Right renal cortex interstitium (tissue), 3 donors: ENCODE measurements at places on chromosomes 6 and 20.

DNA sequence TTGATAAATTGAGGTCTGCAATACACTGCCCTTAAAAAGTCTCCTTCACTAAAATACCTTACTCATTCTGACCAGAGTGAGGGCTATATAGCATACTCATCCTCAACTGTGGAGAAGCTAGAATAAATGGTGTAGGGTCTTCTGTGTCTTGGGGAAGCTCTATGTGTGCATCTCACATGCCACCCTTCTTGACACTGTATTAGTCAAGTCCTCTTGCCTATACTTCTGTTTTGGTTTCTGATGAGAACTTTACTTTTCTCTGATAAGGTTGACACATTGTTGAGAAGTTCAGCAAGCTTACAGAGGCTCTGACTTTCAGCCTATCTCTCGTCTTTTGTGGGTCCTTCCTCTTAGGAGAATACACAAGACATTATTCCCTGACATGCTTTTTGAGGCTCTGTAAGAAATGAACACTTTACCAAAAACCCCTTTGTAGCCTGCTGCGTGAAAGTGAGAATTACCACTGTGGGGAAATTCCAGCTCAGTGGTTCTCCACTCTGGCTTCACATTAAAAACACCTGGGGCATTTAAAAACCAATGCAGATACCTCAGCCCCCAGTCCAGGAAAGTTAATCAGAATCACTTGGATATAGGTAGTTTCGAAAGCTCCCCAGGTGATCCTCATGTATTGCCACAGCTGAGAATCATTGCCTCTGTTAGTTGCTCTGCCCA lies 372.1 kb upstream of the HS3ST5 start:
- no peak for DNase-seq

- DNase-seq, result no peak
These were observed 147.7 kb downstream of the PRL start for GRCh38 chr6:22149096-22149495.

GRCh38 chr20:5041433-5041832 lies 40.1 kb upstream of the SLC23A2 start:
- no peak for DNase-seq

DNA sequence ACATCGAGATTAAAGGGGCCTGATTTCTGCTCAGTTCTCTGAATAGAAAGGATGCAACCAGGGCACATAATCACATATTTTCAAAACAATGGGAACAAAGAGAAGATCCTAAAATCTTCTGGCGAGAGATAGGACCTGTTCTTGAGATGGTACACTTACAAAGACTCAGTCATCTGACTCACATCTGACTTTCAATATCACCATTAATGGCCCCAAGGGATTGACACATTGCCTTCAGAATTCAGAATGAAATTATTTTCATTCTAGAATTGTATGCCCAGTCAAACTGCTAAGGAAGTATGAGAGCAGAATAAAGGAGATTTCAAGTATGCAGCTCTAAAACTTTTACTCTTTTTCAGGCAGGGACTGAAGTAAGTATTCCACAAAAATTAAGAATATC lies 240.7 kb upstream of the POU3F2 start:
- DNase-seq, result no peak

GRCh38 chr6:154156135-154156896 lies 117.3 kb downstream of the OPRM1 start:
- peak; percentile 66 for DNase-seq

DNA sequence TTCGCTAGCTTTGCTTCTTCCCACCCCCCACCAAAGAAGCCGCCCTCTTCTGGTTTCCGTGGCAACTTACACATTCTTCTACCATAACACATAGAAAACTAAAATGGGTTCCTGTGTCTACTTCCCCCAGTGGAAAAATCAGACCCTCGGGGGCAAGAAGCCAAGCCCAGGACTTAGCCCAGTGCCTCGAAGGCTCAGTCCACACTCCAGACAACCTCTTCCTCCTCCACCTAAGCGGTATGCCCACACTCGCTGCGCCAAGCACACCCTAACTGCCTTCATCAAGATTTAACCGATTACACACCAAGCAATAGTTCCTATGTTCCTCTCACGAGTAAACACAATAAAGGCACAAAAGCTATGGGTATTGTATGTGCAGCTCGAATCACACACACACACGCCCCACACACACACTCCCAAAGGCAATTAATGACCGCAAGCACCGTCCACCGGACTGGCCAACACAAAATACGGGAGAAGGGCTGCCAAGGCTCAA lies 537 bp downstream of the PPIL4 start:
- DNase-seq, result peak; percentile 56

GRCh38 chr6:41759905-41760579 lies 12.8 kb upstream of the PGC start:
- no peak for DNase-seq

DNA sequence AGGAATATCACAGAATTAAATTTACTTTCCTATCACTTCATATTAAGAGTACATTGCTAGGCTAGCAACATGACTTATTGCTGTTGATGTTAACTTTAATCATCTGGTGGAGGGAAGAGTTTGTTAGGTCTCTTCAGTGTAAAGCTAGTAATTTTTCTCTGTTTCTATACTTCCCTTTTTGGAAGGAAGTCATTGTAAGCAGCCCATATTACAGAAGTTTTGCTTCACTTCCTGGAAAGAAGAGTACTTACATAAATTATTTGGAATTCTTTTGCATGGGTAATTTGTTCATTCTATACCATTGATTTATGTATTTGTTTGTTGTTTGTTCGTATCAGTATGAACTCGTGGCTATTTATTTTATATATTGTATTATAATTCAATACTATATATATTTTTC lies 405.2 kb downstream of the RFPL4B start:
- DNase-seq, result no peak

- DNase-seq, result no peak
These were observed 61.3 kb downstream of the SAMD5 start for GRCh38 chr6:147569788-147570187.

DNA sequence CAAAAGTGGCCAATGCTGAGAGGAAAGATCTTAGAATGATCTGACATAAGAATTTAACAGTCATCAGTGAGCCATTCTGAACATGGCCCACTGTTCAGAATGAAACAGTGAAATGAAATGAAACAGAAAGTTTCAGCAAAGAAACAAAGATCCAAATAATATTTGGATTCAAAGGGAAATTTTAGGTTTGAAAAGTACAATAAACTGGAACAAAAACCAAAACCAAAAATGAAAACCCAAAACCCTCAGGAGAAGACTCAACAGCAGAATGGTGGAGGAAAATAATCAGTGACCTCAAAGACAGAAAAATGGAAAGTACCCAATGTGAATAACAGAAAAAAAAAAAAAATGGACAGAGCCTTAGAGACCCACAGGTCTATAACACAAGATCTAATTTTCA lies 66.1 kb upstream of the EMILIN3 start:
- DNase-seq, result no peak

DNA sequence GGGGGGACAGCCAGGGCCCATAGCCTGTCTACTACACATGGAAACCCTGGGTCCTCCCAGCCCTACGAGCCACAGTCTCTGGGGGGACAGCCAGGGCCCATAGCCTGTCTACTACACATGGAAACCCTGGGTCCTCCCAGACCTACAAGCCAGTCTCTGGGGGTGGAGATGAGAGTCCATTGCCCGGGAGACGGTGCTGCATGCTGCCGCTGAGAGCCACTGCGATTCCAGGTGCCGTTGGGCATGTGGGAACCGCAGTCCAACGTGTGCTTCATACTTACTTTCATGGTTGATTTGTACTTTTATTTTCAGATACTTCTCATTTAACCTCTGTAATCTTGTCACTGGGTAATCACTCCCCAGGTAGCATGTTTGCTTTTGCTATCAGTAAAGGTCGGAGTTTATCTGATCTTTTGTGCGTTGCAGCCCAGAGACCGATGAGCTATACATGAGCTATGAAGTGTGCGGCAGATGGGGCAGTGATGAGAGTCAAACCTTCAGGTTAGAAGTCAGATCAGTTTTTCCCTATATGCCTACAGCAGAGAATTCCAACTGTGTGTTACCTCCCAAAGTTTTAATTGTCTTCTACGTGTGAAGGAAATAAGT lies 58.2 kb downstream of the SMOC2 start:
- DNase-seq, result no peak

- DNase-seq, result no peak
These were observed 32.7 kb upstream of the SLC22A1 start for GRCh38 chr6:160088784-160089533.

DNA sequence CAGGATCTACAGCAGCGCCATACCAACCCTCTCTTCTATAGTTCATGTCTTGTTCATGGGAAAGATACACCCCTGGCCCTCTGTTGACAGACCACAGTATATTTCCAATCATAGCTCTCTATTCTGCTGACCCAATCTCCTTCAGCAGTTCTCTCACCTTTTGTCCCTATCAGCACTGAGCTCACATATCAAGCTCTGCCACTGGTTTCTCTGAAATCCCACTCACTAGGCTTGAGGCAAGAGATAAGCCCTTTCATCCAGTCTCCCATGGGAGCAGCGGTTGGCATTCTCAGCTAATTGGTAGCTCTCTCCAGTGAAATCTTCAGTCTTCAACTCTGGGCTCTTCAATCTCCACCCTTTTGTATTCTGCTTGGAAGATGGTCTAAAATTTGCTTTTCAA lies 313.4 kb downstream of the GJA1 start:
- DNase-seq, result no peak

DNA sequence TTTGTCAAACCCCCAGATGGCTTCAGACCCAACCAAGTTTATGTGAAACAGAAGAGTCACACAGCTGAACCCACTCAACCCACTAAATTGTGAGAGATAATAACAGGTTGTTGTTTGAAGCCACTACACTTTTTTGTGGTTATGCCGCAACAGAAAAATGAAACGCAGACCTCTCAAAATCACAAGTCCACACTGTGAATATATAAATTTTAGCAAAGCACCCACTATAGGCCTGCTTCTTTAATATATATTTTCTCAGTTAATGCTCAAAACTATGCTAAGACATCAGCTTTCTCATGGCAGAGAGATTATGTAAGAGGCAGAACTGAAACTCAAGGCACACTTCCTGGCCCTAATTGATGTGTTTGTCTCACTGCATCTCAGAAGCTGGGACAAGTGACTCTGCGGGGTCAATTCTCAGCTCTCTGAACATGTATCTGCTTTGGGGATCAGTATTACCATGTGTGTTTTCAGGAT lies 27.7 kb downstream of the MAP3K5 start:
- no peak for DNase-seq

GRCh38 chr6:47464052-47464451 lies 13.5 kb upstream of the CD2AP start:
- no peak for DNase-seq

- peak; percentile 13 for DNase-seq
These were observed 117.5 kb upstream of the SAMD5 start for GRCh38 chr6:147390909-147391536.

GRCh38 chr6:121885399-121886152 lies 450.1 kb downstream of the GJA1 start:
- no peak for DNase-seq

DNA sequence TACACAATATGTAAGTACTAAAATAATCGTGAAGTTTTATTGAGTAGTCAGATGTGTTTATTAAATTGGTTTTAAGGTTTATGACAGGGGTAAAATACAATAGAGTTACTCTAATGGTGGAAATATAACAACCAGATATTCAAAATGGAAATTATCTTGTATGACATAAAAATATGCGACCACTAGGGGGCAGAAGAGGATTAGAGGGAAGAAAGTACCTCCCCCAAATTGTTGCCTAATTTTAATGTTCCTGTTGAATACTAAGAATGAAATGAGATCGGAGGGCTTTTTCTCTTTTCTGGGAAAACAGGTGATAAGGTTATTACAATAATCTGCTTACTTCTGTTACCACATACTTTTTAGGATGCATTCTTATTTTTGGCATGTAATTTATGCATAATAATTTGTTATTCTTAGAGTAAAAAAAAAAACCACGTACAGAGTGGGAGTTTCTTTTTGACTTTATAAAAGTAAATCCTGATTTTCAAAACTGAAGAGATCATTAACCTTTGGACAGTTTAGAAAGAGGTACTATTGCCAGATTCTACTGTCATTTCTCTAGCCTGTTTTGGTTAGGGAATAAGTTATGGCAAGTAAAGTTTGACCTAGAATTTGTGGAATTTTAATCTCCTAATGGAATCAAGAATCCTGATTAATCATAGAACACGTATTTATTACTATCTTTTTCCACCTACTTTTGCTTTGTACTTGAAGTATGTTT lies 159.2 kb downstream of the CD109 start:
- DNase-seq, result no peak

DNA sequence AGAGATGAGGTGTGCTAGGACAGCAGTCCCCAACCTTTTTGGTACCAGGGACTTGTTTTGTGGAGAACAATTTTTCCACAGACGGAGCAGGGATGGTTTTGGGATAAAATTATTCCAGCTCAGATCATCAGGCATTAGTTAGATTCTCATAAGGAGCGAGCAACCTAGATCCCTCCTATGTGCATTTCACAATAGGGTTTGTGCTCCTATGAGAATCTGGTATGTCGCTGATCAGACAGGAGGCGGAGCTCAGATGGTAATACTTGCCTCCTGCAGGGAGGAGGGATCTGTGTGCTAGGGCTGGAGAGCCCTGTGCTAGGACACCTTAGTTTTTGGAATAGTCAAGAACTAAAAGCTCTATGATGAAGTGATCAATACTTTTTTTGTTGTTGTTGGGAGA lies 2.5 kb downstream of the SMIM13 start:
- DNase-seq, result no peak

- DNase-seq, result no peak
These were observed 95.3 kb upstream of the BHLHE23 start for GRCh38 chr20:63101781-63102720.

DNA sequence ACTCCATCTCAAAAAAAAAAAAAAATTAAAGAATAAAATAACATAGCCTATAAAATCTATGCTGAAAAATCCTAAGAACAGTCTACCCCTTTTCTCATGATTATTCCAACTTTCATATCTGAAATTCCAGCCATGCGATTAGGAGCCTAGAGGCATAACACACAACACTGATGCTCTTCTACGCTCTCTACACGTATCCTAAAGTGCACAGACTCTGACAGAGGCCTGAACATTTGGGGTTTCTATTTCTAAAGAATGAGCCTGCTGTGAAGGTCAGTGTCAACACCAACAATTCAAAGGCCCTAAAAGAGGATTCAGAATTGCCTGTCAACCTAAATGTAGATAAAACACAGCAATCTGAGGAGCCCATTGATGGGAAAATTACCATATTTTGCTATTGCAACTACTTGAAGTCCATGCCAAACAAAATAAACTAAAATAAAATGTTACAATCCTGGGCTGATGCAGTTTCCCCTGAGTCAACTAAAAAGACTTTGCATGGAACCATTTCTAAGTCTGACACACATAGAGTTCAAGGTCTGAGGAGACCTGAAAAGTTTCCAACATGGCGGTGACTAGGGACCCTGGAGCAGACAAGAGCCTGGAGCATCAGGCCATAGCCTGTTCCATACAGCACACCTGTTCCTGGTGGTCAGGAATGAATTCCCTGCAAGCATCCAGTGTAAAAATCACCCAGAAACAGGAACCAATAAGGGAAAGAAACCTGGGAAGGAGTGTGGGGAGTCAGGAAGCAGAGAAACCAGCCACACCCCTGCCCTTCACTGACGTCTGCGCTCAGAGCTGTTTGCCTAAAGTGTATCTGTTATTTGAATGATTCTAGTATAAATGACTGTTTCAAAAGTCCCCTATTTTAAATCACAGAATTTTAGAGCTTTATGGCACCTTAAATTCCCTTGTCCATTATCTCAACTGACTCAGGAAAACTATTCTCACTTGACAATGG lies 11.8 kb downstream of the NINL start:
- no peak for DNase-seq

- DNase-seq, result no peak
These were observed 12.9 kb upstream of the NT5E start for GRCh38 chr6:85436939-85437495.

GRCh38 chr6:167442796-167443680 lies 118.2 kb downstream of the TTLL2 start:
- no peak for DNase-seq

- no peak for DNase-seq
These were observed 32.3 kb downstream of the ELOVL2 start for GRCh38 chr6:11011787-11012234.
